CD4-positive, alpha-beta T cell treated with Interferon alpha-2 for 1 hour (primary cell): ENCODE measurements at places on chromosomes 2 and 18.

DNA sequence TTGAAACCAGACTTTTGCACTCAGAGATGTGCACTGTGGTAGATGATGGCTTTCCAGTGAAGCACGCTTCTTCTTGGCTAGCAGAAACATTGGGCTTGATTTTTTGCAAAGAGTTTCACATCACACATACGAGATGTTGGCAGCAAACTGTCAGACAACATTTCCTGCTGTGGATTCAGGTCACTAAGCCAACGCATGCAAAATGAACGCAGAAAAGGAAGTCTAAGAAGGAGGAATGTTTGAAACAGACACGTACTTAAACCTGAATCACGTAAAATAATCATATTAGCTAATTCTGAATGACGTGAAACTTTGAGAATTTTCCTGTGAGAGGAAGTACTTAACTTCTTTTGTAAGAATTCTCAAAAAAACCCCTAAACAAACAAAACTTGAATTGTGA, 88.1 kb downstream of the EPB41L3 start:
- peak; percentile 14 for DNase-seq

- peak; percentile 68 for DNase-seq
Measured at GRCh38 chr2:207624185-207625013, 795 bp downstream of the METTL21A start.

GRCh38 chr2:190023860-190024259, 38.7 kb downstream of the MSTN start:
- DNase-seq, result no peak

DNA sequence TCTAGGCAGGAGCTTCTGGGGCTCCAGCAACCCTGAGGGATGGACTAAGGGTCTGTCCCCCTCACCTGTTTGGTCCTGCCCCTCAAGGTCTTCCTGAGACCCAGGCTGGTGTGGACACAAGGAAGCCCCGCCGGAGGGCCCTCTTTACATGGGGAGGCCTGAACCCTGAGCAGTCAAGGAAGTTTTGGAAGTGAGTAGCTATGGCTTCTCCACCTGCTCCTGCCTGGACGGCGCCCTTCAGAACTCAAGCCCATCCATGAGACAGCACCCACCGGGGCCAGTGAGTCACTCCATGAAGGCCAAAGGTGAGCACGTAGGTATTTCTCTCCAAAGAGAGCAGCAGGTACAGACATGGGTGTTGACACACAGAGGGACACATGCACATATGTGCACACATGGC, 98.2 kb upstream of the CTDP1 start:
- no peak for DNase-seq

DNA sequence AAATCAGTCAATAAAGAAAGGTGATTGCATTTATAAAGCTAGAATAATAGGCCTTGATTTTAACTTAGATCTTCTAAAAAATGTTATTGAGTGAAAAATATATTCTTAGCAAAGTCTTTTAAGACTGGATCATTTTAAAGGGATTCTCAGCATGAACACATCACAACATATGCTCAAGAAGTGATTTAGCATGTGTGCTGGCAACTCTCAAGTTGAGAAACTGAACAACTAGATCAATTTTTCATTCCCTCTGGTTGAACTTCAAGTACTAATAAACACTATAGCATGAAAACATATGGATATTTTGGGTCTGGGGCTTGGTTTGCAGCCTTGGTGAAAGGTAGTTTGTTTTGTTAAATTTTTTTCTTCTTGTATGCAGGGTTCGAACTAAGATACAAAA, 107.8 kb upstream of the PNPT1 start:
- no peak for DNase-seq

- DNase-seq, result no peak
Measured at GRCh38 chr2:118279005-118279404, 190.7 kb downstream of the INSIG2 start.

DNA sequence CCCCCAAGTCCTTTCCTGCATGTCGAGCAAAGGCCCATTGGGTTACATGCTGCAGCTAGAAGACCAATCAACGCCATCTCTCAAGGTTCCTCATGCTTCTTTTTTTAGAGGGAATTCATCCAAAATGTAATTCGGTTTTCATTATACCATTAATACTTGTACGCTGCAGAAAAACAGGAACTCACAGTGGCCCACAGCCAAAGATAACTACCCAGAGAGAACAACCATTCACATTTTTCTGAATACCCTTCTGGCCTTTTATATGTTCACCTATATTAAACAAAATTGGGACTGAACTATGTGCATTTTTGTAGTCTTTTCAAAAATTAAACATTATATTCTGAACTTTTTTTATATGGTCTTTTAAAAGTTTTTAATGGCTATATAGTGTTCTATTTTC, 25.8 kb downstream of the FARP2 start:
- DNase-seq, result no peak
